ENCODE measurements at places on chromosomes 5 and 9.

DNA sequence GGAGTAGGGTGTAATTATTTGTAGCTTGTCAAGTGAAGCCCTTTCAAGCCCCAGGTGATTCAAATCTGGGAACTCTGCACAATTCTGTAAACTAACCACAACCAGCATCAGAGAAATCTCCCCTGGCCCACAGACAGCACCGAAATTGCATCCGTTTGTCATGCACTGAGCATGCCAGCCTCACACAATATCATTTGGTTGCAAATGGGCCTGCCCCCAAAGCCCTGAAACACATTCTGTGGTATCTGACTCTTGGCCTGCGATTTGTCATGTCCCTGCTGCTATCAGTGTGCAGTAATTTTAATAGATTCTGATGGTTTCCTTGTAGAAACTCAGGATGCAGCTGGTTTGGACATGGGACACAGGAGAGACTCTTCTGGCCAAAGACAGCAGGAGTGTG is 35.3 kb downstream of the SNX24 start:
- DNase-seq: no peak

DNA sequence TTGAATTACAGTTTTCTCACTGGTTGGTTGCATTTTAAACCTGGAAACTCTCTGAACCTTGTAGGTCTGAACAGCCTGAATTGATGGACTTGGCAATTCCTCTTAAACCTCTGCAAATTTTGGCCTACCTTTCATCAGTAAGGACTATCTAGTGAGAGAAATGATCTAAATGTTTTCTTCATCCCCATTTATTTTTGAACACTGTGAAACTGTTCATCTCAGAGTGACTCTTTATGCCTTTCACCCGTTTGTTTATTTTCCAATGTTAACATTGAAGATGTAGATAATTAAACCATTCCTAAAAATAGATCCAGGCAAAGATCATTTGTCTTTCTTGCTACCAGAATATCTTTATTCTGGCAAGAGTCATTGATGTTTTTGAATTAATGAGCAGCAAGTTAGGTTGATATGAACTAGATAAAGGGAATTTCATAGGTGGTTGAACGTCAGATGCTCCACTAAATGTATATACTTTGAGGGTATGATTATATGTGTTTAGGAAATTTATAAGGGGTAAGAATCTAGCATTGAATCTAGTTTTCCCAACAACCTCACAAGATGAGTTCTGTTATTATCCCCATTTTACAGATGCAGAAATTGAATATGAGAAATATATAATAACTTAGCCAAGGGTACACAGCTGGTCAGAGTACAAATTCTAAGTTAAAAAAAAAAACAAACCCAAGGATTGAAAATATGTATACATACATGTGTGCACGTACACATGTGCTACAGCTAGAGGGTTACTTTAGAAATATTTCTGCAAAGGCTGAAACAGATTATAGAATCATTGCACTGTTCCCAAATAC is 3.4 kb downstream of the CPEB4 start:
- DNase-seq: no peak

DNA sequence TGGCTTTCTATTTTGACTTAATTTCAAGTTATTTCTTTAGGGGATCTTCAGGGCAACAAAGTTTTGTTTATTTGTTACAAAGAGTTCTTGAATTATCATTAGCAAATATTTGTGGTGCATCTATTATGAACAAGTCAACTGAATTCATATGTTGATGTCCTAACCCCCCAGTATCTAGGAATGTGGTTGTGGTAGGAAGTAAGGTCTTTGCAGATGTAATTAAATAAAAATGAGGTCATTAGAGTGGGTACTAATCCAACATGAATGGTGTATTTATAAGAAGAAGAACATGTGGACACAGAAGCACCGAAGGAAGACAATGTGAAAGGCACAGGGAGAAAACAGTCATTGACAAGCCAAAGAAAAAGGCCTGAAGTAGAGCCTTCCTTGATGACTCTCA is 474.0 kb upstream of the DAB2 start:
- no peak for DNase-seq

DNA sequence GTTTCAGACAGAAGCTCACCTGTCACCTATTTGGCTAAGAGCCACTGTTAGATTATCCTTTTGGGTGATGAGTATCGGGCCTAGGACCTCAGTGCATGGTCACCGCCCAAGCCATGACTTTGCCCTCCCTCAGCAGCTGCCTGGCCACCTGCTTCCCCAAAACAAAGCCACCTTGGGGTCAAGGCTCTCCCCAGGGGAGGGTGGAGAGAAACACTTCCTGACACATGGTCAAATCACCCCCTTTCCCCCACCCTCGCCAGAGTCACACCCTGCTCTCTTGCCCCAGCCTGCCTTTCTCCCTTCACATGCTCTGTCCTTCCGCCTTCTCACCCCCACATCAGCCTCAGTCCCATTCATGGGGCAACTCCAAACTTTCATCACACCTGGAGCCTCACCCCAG is 1.7 kb upstream of the HBEGF start:
- DNase-seq: no peak

- no peak for DNase-seq
Observed at GRCh38 chr5:29744618-29745017, 1448.9 kb upstream of the CDH6 start.

GRCh38 chr9:20873240-20873865 is 158.1 kb downstream of the HACD4 start:
- no peak for DNase-seq

DNA sequence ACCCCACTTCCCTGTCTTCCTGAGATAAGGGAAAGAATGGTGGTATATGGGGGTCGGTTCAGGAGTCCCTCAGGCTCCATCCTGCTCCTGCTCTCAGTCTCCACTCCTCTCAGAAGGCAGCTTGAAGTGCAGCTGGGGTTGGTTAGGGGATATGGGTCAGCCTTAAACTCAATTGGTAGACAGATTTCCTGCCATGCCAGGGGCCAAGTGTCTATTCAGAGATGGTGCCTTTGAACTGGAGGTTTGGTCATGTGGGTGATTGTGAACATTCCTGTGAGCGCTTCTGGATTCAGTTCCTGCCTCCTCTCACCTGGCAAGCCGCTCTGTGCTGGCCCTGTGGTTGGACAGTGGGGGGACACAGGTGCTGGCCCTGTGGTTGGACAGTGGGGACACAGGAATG is 35.1 kb downstream of the CACNA1B start:
- DNase-seq: no peak

DNA sequence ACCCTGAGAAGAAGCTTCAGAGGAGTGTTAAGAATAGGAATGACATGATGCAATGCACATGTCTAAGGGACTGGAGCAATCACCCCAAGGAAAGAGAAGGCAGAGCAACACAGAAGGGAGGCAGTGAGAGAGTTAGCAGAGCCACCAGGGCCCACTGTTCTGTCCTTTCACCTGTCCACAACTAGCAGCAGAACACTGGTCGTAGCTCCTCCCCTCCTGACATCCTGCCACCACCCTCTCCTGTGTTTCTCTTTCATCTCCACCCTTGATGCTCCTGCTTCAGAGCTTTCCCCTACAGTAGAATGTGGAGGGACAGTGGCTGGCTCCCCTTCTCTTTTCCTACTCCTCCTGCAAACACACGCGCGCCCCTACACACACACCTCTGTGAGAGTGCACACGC is 483.4 kb upstream of the KIF2A start:
- DNase-seq: no peak

DNA sequence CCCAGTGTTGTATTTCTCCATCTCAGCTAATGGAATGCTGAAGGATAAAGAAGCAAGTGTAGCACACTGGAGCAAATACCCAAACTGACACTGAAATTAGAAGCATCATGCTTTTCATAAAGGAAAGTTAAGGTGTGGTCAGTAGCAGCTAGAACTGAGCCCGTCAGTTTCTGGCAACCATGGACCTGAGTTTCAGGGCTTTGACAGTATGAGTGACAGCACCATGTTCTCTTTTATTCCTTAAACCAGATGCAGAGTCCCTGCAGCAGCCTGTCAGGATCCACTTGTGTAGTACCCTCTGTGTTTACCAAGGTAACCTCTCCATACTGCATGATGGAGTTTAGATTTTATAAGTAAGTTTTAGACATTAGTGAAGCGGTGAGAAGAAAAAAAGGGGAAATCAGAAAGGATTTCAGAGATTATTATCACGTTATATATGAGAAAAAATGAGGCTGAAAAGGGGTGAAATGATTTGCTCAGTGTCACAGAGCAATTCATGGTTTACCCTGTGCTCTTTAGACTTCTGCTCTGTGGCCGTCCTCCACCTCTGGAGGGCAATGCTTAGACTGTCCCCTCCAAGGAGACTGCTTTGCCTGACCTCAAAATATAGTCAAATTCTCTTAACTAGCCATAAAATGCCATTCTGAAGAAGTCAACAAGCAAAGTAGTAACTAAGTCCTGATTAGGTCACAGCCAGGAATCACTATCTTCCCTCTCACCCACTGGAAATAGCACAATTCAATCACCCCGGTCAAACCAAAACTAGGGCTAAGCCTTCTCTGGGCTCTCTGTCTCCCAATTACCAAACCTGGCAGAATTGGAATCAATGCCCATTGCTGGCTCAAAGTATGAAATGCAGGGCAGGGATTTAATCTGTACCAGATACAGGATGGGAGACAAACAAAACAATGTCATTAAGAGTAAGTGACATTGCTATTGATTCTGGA is 10.5 kb upstream of the MYOT start:
- no peak for DNase-seq

GRCh38 chr9:134100040-134100439 is 32.2 kb upstream of the BRD3 start:
- DNase-seq: no peak

- DNase-seq: no peak
Observed at GRCh38 chr5:151764801-151765200, 6.4 kb upstream of the ATOX1 start.

DNA sequence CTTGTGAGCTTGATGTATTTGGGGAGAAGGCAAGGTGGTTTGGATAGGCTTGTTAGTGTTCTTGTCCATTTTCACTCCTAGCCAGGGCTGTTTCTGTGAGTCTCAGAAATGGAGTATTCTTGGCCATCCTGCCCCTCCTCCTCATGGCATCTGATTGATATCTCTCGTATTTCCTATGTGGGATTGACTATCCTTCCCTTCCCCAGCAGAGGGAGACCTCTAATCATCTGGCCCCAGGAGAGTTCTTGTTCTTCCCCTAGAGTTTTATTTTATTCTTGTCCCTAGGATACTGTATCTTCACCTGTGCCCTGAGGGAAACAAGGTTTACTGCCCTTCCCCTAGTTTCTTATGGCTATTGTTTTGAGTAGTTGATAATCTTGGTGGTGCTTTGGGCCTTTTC is 114.4 kb downstream of the VPS13A start:
- DNase-seq: peak; percentile 15

DNA sequence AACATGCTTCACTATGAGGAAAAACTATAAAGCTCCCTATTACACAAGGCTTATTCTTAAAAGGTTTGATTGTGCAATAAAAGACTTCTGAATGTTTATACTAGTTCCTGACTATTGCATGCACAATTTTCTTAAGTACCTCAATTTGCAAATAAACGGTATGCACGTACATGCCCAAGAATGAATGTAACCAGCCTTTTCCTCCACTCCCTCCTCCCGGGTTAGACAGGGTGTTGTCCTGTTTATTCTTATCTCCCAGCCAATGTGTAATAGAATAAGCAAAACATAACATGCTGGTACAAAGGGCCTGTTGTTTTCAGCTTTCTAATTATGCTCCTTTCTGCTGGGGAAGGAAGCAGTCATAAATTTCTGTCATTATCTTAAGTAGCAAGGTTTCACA is 79.1 kb downstream of the AOPEP start:
- peak; percentile 75 for DNase-seq

GRCh38 chr5:150278916-150279315 is 10.7 kb downstream of the CAMK2A start:
- DNase-seq: no peak

GRCh38 chr9:76949865-76950264 is 44.0 kb upstream of the PRUNE2 start:
- no peak for DNase-seq

DNA sequence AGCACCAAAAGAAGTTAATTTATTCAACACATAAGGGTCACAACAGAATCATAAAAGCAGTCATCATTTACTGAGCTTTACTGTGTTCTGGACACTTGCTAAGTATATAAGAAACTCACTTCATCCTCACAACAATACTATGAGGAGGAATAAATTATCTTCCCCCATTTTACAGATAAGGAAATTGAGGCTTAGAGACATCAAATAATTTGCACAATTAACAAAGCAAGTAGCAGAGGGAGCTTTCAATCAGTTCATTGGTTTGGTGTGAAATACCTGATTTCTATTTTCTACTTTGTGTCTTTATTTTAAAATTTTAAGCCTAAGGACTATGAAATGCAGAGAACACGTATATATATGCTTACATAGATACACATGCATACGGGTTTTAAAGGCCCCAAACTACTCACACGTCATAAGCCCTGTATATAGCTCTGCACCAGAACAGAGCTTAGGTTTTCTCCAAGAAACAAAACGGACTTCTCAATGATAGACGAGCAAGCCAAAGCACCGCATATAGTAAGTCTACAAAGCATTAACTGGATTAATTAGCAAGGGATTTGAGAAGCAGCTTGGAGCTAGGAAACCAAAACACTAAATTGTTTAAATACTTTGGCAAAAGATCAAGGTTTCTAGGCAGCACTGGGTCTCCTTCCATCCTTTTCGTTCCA is 95.6 kb downstream of the DENND1A start:
- DNase-seq: no peak

DNA sequence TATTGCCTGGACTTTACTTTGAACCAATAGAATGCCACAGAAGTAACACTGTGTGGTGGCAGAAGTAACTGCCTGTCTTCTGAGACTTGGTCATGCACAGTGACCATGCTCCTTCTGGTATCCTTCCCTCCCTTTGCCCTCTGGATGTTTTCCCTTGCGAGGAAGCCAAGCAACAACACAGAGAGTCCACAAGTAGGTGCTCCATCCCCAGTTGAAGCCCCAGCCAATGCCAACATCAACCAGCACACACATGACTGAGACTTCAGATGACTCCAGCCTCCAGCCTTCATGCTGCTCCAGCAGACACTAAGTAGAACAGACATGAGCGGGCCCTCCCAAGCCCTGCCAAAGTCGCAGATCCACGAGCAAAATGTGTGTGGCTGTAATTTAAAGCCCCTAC is 129.6 kb downstream of the EPB41L4A start:
- peak; percentile 29 for DNase-seq

- peak; percentile 3 for DNase-seq
Observed at GRCh38 chr9:70079417-70080037, 35.9 kb downstream of the MAMDC2 start.

DNA sequence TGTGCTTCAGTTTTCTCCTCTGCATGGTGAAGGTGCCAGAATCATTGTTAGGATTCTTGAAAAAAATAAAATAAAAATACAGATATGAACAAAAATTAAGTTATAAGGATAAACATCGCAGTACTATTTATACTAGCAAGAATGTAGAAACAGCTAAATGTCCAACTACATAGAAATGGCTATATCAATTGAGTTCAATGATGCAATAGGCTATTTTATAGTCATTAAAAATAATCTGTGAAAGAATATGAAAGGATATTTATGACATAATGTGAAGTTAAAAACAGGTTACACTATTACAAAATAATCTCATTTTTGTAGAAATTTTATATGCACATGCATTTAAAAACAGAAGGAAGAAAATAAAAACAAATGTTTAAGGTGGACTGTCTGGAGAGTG is 198.7 kb upstream of the TRIM32 start:
- no peak for DNase-seq

GRCh38 chr9:69857131-69857530 is 36.5 kb downstream of the CFAP95 start:
- no peak for DNase-seq
